ENCODE measurements at places on chromosomes 5 and 9. TPM values are rescaled to one million over a fixed set of nuclear protein-coding genes. Genes with fewer than 3 reads are reported as not detected.

- DNase-seq: peak; percentile 6
- H3K27me3 ChIP-seq: no peaks in the 10 kb centered on the region
- peak overlapping the region; percentile 95 for H3K4me3 ChIP-seq
- H3K36me3 ChIP-seq: peaks cover 2% of the 10 kb centered on the region
Measured at GRCh38 chr5:150000990-150001659, 586 bp downstream of the HMGXB3 start.

- peak overlapping the region; percentile 99 for H3K4me3 ChIP-seq
- no peak for DNase-seq
- H3K27me3 ChIP-seq: no peaks in the 10 kb centered on the region
Measured at GRCh38 chr5:115542086-115542485, 2.5 kb downstream of the FEM1C start.

DNA sequence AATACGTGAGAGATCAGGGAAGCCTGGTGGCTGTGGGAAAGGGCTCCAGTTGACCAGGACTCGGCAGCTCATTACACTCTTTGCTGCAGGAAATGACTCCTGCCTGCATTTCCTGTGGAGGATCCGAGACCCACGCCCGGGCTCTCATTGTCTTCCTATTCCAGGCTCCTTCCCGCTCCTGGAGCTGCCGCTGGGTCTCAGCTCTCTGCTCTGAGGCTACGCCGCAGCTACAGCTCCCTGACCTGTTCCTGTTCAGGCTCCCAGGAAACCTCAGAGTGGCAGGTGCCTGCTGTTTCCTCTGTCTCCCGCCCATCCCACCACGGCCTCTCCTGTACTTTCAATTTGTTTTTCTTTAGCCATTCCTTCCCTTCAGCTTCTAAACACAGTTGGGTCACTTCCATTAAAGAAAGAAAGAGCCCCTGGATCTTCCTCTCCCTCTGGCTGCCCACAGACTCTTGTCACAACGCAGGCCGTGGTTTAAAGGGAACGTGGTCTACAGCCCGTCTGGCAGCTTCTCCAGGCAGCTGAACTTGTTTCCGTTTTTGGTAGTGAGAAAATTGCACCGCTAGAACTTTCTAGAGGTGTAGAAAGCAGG is 71.5 kb downstream of the IL6ST start:
- H3K4me1 ChIP-seq: peaks cover 11% of the 10 kb centered on the region
- no peaks in the 10 kb centered on the region for H3K36me3 ChIP-seq
- no peaks in the 10 kb centered on the region for H3K27me3 ChIP-seq
- H3K27ac ChIP-seq: no peak overlapping the region
- no peak for DNase-seq
- H3K4me3 ChIP-seq: no peak overlapping the region

SH3PXD2B gene
- 89.1 TPM for total RNA-seq

INSYN2B gene
- total RNA-seq: 0.35 TPM

GRCh38 chr9:130845254-130845653 is 10.2 kb downstream of the ABL1 start:
- H3K4me1 ChIP-seq: peaks cover 66% of the 10 kb centered on the region
- H3K4me3 ChIP-seq: no peak overlapping the region
- no peak for DNase-seq
- no peak overlapping the region for H3K27ac ChIP-seq

GRCh38 chr9:74865177-74865576 is 22.5 kb downstream of the TRPM6 start:
- H3K4me1 ChIP-seq: peaks cover 3% of the 10 kb centered on the region
- H3K4me3 ChIP-seq: no peak overlapping the region
- no peaks in the 10 kb centered on the region for H3K27me3 ChIP-seq
- H3K27ac ChIP-seq: no peak overlapping the region
- no peak for DNase-seq

ADAMTS13 gene
- total RNA-seq: 6.0 TPM

- H3K4me3 ChIP-seq: peak overlapping the region; percentile 95
- peaks cover 10% of the 10 kb centered on the region for H3K36me3 ChIP-seq
- DNase-seq: peak; percentile 51
- H3K27ac ChIP-seq: peak overlapping the region; percentile 1
- peaks cover 37% of the 10 kb centered on the region for H3K4me1 ChIP-seq
- H3K27me3 ChIP-seq: no peaks in the 10 kb centered on the region
Measured at GRCh38 chr5:68216245-68217046, 890 bp downstream of the PIK3R1 start.

GRCh38 chr9:120876842-120877240 is at the start of gene PHF19:
PHF19 (minus strand) TSS chr9:120877188; CDS start chr9:120874741, 2,447 bp downstream.
- peak within 1 kb of the TSS; percentile 90 for H3K4me3 ChIP-seq
- peaks cover 12% of the 10 kb centered on the region for H3K36me3 ChIP-seq
- H3K4me1 ChIP-seq: peaks cover 41% of the 10 kb centered on the region
- no peak for DNase-seq

Data from neural crest cell (in vitro differentiated cells).